ENCODE measurements at places on chromosomes 6 and 20. TPM values are rescaled to one million over a fixed set of nuclear protein-coding genes. Genes with fewer than 3 reads are reported as not detected.

GRCh38 chr6:115969930-115970273 is 90.8 kb downstream of the FRK start:
- no peaks in the 10 kb centered on the region for H3K36me3 ChIP-seq
- H3K27ac ChIP-seq = no peak overlapping the region

GRCh38 chr20:6744180-6744579 is 23.3 kb upstream of the BMP2 start:
- H3K27me3 ChIP-seq = no peaks in the 10 kb centered on the region
- H3K4me3 ChIP-seq = no peak overlapping the region
- no peaks in the 10 kb centered on the region for H3K36me3 ChIP-seq
- DNase-seq = no peak
- H3K27ac ChIP-seq = no peak overlapping the region
- no peaks in the 10 kb centered on the region for H3K4me1 ChIP-seq

GRCh38 chr6:15474196-15474595 is 188.6 kb downstream of the DTNBP1 start:
- H3K4me1 ChIP-seq = peaks cover 3% of the 10 kb centered on the region
- DNase-seq = no peak
- H3K4me3 ChIP-seq = no peak overlapping the region
- H3K36me3 ChIP-seq = no peaks in the 10 kb centered on the region
- no peak overlapping the region for H3K27ac ChIP-seq

DNA sequence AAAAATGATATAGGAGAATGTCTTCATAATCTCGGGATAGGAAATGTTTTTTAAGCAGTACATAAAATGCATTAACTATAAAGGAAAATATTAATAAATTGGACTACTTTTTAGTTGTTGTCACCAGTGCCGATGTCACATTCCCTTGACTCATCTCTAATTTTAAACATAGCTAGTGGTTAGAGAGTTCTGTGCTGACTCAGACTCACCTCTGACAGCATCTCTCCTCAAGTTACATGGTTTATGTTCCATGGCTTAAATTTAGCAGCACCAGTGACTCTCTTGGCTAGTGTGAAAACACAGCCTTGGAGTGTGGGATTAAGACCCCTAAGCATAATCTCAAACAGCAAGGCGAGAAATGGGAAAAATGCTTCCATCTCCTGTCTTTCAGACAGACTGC is 311.8 kb upstream of the MMS22L start:
- H3K27ac ChIP-seq = no peak overlapping the region
- no peaks in the 10 kb centered on the region for H3K27me3 ChIP-seq
- no peak for DNase-seq

- H3K4me3 ChIP-seq = no peak overlapping the region
- H3K36me3 ChIP-seq = no peaks in the 10 kb centered on the region
Measured at GRCh38 chr6:140360651-140361050, 986.2 kb upstream of the CITED2 start.

DNA sequence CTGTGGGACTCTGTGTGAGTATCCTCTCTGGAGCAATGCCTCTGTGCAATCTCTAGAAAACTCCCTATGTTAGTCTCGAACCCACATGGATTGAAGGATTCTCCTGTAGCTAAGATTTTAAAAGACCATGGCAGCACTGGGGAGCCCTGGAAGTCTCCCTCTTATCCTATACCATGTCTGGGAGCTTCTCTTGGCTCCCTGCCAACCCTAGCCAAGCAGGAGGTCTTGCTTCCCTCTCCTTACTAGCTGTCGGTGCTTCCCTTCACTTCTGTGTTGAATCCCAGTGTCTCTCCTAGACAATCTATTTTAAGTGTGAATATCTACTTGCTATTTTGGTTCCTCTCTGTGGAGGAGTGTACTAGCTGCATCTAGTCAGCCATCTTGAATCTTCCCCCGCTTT is 118.8 kb upstream of the NRN1 start:
- DNase-seq = no peak
- H3K27ac ChIP-seq = no peak overlapping the region
- H3K4me3 ChIP-seq = no peak overlapping the region
- no peaks in the 10 kb centered on the region for H3K4me1 ChIP-seq
- no peaks in the 10 kb centered on the region for H3K36me3 ChIP-seq
- H3K27me3 ChIP-seq = no peaks in the 10 kb centered on the region

DNA sequence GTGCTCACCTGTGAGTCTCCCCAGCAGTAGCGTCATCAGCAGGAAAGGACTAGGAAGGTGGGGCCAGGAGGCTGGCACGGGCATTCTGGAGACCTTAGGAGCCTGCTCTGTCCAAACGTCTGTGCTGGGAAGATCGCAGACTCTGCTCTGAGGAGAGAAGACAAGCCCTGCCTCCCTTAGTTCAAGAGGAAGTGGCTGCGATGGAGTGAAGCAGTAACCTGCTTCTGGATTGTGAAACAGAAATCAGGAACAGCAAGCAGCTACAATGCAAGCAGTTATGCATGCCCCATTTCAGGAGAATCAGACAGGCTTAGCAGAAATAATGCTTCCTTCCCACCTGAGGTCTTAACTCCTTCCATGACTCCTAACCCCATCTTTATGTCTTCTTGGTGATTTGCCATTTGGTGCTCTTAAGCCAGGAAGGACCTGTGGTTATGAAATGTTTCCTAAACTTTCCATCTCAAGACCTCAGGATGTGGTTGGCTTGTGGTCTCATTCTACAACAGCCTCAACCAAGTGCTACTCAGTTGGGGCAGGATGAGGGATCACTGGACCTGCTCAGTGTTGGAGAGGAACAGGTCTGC is at the start of gene SIRPB1:
SIRPB1 (minus strand) TSS at position 149 of the 584 bp plus-strand sequence; CDS start at position 84, 65 bp downstream.
- peak; percentile 2 for DNase-seq
- no peaks in the 10 kb centered on the region for H3K36me3 ChIP-seq
- H3K4me1 ChIP-seq = no peaks in the 10 kb centered on the region
- H3K27me3 ChIP-seq = no peaks in the 10 kb centered on the region

DNA sequence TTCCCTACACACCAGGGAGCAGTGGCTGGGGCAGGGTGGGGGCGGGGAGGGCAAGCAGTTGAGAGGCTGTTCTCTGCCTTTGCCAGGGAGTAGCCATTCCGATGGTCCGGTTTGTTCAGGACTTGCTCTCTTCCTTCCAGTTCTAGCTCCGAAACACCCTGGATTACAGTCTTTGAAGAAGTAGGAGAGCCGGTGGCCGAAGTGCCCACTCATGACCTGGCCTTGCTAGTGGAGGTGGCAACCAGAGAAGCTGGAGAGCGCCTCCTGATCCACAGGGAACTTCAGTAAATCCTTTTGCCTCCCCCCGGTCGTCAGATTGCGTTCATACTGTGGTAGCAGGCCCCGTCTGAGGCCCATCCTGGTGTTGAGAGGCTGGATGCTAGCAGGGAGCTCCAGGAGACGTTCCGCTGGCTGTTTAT is 92.8 kb downstream of the ARID1B start:
- no peaks in the 10 kb centered on the region for H3K27me3 ChIP-seq
- DNase-seq = no peak
- peaks cover 21% of the 10 kb centered on the region for H3K4me1 ChIP-seq
- no peak overlapping the region for H3K4me3 ChIP-seq

DNA sequence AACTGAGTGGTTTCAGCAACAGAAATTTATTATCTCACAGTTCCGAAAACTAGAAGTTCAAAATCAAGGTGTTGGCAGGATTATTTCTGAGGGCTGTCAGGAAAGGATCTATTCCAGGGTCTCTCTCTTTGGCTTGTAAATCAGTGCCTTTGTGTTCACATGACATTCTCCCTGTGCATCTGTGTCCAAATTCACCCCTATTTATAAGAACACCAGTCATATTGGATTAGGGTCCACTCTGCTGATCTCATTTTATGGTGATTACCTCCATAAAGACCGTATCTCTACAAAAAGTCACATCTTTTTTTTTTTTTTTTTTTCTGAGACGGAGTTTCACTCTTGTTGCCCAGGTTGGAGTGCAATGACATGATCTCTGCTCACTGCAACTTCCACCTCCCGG is 68.6 kb upstream of the MARCKS start:
- no peaks in the 10 kb centered on the region for H3K4me1 ChIP-seq
- DNase-seq = no peak
- H3K27me3 ChIP-seq = no peaks in the 10 kb centered on the region
- no peak overlapping the region for H3K4me3 ChIP-seq

- no peak overlapping the region for H3K4me3 ChIP-seq
- no peaks in the 10 kb centered on the region for H3K27me3 ChIP-seq
- no peak for DNase-seq
- no peak overlapping the region for H3K27ac ChIP-seq
- peaks cover 18% of the 10 kb centered on the region for H3K4me1 ChIP-seq
Measured at GRCh38 chr6:119325559-119326265, 23.8 kb downstream of the MAN1A1 start.

DNA sequence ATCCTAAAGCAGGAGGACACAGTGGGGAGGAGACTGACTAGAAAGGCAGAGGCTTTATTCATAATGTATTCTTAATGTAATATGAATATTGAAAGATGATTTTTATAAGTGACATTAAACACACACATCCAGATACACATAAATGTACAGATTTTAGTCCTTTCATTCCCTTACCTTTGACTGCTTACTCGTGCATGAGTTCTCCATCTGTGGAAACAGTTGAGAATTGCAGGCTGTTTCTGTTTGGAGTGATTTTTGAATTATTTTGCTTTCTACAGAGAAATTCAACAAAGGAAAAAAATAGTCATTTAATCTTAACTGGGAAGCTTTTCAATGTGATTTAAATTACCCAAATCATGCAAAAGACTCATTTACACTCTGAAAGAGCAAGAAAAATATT is 136.5 kb downstream of the RIMS1 start:
- no peak overlapping the region for H3K4me3 ChIP-seq
- no peak for DNase-seq
- no peaks in the 10 kb centered on the region for H3K27me3 ChIP-seq
- H3K27ac ChIP-seq = no peak overlapping the region
- H3K36me3 ChIP-seq = no peaks in the 10 kb centered on the region

GRCh38 chr20:63432577-63433325 is 39.7 kb downstream of the KCNQ2 start:
- H3K27me3 ChIP-seq = no peaks in the 10 kb centered on the region
- no peak overlapping the region for H3K4me3 ChIP-seq
- H3K27ac ChIP-seq = no peak overlapping the region
- DNase-seq = no peak
- no peaks in the 10 kb centered on the region for H3K4me1 ChIP-seq
- H3K36me3 ChIP-seq = no peaks in the 10 kb centered on the region

DNA sequence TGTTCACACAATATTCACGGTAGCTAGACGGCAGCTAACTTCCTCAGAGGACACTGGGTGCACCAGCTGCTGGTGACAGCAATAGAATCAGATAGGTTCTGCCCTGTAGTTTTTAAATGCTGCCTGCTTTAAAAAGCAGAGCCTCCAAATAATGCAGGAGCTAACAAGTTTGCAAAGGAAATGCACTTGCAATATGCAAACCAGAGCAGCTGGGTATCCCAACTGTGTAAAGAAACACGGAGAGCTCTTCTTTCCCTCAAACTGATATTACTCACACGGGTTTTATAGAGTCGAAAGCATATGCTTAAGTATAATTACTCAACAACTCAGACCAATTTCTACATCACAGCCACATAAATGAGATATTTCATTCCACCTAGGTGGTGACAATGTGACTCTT is 432.7 kb downstream of the TFAP2A start:
- H3K4me3 ChIP-seq = no peak overlapping the region
- no peaks in the 10 kb centered on the region for H3K4me1 ChIP-seq
- no peaks in the 10 kb centered on the region for H3K27me3 ChIP-seq

- no peaks in the 10 kb centered on the region for H3K4me1 ChIP-seq
- H3K27ac ChIP-seq = no peak overlapping the region
- H3K4me3 ChIP-seq = no peak overlapping the region
Measured at GRCh38 chr6:35557239-35557638, 44.5 kb upstream of the TULP1 start.

DNA sequence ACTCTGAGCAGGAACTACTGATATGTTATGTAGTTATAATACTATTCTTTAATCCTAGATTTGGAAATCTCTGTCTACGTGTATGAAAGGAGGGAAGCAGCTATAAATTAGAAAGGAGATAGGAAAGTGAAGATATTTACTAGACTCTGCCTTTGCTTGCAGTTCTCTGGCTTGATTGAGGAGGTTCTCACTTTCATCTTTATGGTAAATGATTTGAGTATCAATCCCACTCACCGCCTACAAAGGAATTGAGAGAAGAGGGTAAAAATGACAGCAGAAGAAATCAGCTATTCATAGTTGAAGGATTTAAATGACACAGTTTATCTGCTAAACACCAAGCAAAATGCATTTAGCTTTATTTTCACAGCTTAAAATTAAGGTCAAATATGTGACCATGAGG is 67.3 kb downstream of the FAM229B start:
- no peak overlapping the region for H3K4me3 ChIP-seq
- H3K36me3 ChIP-seq = no peaks in the 10 kb centered on the region
- no peaks in the 10 kb centered on the region for H3K4me1 ChIP-seq
- no peak overlapping the region for H3K27ac ChIP-seq

DNA sequence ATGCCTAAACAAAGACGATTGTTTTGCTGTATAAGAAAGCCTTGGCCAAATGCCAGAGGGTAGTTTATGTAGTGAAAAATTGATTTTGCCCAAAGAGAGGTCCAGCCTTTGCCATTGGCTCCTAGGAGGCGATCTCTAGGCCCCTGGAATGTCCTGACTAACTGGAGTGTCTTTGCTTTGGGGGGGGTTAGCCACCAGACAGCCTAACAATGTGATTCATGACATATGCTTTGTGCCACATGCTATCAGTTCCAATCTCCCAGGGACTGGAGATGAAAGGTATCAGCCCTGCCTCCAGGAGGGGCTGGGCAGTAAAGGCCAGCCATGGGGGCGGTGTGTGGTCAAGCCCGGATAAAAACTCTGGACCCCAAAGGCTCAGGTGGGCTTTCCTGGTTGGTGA is 32.7 kb upstream of the TUBB2A start:
- H3K4me3 ChIP-seq = no peak overlapping the region
- no peak for DNase-seq
- no peaks in the 10 kb centered on the region for H3K27me3 ChIP-seq
- no peaks in the 10 kb centered on the region for H3K4me1 ChIP-seq
- no peak overlapping the region for H3K27ac ChIP-seq

CCR6 gene
- total RNA-seq = 2.0 TPM

NHSL1 gene
- total RNA-seq = 58.0 TPM

MUC21 gene
- total RNA-seq = not detected

HINT3 gene
- 28.0 TPM for total RNA-seq

GPR63 gene
- total RNA-seq = 6.9 TPM

TAPBP gene
- 59.3 TPM for total RNA-seq

BPIFA1 gene
- not detected for total RNA-seq

ATP6V1G2 gene
- 0.88 TPM for total RNA-seq

DEFB124 gene
- not detected for total RNA-seq

PSORS1C1 gene
- total RNA-seq = 0.80 TPM

Data from hepatocyte (in vitro differentiated cells).